ENCODE measurements at places on chromosomes 1 and 21. TPM values are rescaled to one million over a fixed set of nuclear protein-coding genes. Genes with fewer than 3 reads are reported as not detected.

AGT gene
- 2.7 TPM for total RNA-seq

ZDHHC18 gene
- total RNA-seq = 4.4 TPM

TEX38 gene
- not detected for total RNA-seq

S100A2 gene
- total RNA-seq = 2.6 TPM
